ENCODE measurements at places on chromosomes 7 and 10.

DNA sequence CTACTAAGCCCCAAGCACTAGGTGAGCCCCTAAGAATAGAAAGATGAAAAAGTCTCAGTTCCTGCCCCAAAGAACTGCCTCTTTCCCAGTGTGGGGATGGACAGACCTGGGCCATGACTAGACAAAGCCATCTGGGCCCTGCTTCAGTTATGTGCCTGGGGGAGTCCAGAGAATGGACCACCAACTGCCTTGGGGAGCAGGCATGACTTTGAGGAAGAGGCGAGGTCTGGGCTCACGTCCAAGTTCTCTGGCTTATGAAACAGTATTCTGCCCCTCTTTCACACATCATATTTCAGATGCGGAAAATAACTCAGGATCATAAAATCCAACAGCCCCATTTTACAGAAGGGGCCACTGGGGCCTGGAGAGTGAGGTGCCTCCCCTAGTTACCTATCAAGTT is 80.3 kb downstream of the PLXNA4 start:
- no peak for DNase-seq

DNA sequence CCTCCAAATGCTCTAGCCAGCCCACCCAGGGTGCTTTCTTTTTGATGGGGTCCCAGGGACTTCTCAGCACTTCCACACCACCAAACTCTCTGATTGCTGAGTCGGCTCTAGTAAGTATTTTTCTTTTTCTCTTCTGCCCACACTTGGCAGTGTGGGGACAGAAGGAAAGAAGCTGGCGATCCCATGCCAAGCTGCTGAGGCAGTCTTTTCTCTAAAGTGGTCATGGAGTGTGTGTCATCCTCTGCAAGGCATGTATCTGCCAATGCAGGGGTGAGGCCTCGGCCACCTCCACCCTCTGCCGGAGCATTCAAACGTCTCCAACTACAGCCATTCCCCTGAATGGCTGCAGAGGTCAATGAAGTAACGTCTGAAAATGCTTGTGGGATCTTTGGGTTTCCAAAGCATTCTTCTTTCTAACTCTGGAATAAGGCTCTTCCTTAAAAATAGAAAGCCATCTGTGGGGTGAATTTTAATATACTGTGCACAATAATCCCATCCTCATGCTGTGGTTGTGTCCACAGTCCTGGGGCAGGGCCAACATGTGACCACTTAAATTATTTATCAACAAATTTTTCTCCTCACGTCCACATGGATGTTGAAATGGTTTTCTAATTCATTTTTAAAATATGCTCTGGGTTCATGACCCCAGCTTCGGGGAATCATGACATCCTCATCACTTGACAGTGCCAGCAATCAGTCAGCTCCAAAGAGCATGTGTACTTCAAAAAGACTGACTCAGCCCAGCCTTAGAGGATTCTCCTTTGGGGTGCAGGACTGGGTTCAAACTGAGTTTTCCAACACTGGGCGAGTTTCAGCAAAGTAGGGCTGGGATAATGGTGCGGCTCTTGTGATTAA is 171.3 kb upstream of the ITGB1 start:
- DNase-seq, result no peak

- DNase-seq, result no peak
These were observed 251.9 kb upstream of the KCND2 start for GRCh38 chr7:120021085-120021484.

DNA sequence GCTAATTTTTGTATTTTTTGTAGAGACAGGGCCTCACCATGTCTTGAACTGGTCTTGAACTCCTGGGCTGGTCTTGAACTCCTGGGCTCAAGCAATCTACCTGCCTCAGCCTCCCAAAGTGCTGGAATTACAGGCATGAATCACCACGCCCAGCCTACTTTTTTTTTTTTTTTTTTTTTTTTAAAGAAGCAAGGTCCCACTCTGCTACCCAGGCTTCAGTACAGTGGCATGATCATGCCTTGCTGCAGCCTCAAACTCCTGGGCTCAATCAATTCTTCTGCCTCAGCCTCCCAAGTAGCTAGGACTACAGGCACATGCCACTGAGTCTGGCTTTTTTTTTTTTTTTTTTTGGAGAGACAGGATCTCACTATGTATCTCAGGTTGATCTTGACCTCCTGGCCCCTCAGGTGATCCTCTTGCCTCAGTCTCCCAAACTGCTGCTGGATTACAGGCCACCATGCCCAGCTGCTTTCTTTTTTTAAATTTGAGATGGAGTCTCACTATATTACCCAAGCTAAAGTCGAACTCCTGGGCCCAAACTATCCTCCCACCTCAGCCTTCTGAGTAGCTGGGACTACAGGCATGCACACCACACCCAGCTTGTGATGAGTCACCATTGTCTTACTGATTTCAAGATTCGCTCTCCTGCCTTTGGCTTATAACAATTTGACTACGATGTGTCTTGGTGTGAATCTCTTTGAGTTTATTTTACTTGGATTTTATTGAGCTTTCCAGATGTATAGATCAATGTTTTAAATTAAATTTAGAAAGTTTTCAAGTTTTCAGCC is 9.0 kb downstream of the RPEL1 start:
- DNase-seq, result no peak

DNA sequence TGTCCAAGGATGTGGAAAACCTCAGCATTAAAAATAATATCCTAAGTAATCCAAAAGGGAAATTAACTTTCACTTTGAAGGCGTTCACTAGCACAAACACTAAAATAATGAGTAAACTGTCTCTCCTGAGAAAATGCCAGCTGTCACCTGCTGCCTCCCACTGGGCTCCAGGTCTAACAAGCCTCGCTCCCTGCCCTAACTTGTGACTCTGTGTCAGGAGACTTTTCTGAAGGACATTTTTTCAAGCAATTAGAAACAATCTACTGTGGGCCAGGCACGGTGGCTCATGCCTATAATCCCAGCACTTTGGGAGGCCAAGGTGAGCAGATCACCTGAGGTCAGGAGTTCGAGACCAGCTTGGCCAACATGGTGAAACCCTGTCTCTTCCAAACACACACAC is 72.8 kb upstream of the GLCCI1 start:
- no peak for DNase-seq

- DNase-seq, result no peak
These were observed 39.9 kb downstream of the CAMK1D start for GRCh38 chr10:12389154-12389734.

DNA sequence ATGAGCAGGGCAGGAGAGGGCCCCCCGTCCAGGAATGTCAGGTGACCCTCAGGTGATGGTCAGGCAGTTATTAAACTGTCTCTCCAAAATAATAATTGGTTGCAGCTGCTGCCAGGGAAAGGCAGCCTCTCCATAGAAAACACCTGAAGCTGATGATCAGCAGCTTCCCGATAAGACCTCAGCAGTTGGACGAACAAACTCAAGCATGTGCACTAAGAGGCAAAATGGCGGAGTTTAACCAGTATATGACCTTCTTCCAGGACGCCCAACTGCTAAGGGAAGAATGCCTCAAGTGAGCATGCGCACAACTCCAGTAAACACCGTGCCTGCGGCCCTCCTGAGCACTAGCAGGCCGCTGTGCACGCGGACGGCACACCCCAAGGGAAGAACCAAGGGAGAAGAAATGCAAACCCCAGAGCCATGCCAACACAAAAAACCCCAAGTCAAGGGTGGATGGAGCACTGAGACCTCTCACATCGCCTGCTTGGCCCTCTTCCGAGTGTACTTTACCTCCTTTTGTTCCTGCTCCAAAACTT is 38.9 kb upstream of the ADARB2 start:
- no peak for DNase-seq

GRCh38 chr10:81570349-81570748 is 304.6 kb upstream of the NRG3 start:
- DNase-seq, result no peak

DNA sequence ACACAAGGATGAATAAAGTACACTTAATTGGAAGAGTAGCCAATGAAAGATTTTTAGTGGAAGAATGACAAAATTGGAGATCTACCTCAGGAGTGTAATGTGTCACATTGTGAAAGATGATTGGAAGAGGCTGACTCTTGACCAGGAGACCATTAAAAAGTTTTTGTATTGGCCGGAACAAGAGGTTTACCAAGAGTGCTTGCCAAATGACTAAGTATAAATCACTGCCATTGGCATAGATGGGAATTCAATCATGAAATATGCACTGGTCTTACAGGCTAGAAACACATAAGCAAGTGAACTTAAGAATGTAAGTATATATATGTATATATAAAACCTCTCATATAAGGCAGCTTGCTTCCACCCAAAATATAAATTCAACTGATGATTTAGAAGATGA is 58.7 kb upstream of the TFEC start:
- no peak for DNase-seq

DNA sequence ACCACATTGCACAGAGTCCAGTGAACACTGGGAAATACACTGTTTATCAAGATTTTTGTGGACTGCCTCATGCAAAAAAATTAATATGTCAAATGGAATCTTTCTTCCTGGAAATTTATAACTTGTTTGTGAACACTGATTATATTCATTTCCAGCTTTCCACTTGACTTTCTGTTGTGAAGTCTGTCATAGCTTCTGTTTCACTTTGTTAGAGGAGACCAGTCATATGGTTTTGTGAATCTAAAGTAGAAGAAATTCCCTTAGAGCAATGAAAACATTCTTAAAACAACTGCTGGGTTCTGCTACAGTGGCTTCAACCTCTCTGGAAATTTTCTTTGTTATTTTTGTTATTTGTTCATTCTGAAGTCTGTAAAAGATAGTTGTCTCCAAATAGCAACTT is 349.5 kb upstream of the NFE2L3 start:
- no peak for DNase-seq

DNA sequence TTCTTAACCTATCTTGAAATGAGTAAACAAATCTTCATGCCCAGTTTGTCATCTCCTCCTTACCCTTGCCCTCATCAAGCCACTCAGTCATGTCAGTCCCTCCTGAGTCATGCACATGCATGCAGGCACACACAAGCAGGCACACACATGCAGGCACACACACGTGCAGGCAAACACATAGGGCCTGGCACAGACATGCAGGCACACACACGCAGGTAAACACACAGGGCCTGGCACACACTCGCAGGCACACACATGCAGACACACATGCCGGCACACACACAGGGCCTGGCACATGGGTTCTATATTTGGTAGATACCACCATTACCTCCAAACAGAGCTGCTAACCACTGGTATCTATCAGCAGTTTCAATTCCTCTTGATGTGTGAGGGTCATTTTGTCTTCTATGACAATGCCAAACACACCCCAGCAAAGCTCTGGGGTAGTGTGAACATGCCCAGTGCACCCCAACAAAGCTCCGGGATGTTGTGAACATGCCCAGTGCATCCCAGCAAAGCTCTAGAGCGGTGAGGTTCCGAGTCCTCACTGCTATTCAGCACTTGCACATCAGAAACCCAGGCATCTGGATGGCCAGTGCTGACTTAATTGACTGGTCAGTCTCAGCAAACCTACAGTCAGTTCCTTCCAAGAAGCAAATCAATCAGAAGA is 563.8 kb downstream of the PTPRN2 start:
- no peak for DNase-seq

GRCh38 chr7:18948521-18948920 is 168.9 kb downstream of the TWIST1 start:
- DNase-seq, result no peak

GRCh38 chr7:1945558-1945957 is 275.5 kb downstream of the ELFN1 start:
- no peak for DNase-seq

All from stimulated activated naive B cell treated with anti-CD40 and anti-IgM and Interleukin-4, amounts not matched to agents 10 μg/mL and 1 μg/mL and 100 μg/mL, for 72 hours (primary cell).